A549 treated with DMSO at 1 μM for 4 hours (cell line): ENCODE measurements at places on chromosomes 2 and 18. TPM values are rescaled to one million over a fixed set of nuclear protein-coding genes. Genes with fewer than 3 reads are reported as not detected.

The CIB4 gene
- 0.16 to 0.31 TPM (median 0.26 TPM) in 3 of 5 replicates, not detected in the others for total RNA-seq

The VAMP5 gene
- 0.15 TPM in 1 of 5 replicates, not detected in the others for total RNA-seq

The SNED1 gene
- total RNA-seq = 0.38 to 0.65 TPM (median 0.48 TPM) in 5 replicates

The SERPINB4 gene
- 0.12 to 0.28 TPM (median 0.18 TPM) in 5 replicates for total RNA-seq

The PLCL1 gene
- 0.07 TPM in 1 of 5 replicates, not detected in the others for total RNA-seq

The PKDCC gene
- 24.5 to 32.9 TPM (median 29.4 TPM) in 5 replicates for total RNA-seq

The HRH4 gene
- not detected in 5 replicates for total RNA-seq

The ITGB1BP1 gene
- 162 to 189 TPM (median 165 TPM) in 5 replicates for total RNA-seq

The SAG gene
- total RNA-seq = not detected in 5 replicates

The CELF4 gene
- 0.05 TPM in 1 of 5 replicates, not detected in the others for total RNA-seq

The DAPL1 gene
- total RNA-seq = not detected in 5 replicates

The UGT1A8 gene
- total RNA-seq = 0.08 to 0.26 TPM in 2 of 5 replicates, not detected in the others

The ESPNL gene
- 0.06 to 0.46 TPM (median 0.18 TPM) in 5 replicates for total RNA-seq

The DNAJC5G gene
- not detected in 5 replicates for total RNA-seq

The ELOA2 gene
- not detected in 5 replicates for total RNA-seq

The CHRND gene
- not detected in 5 replicates for total RNA-seq

The CFC1B gene
- not detected in 5 replicates for total RNA-seq

The SLC8A1 gene
- total RNA-seq = 0.45 to 0.71 TPM (median 0.48 TPM) in 5 replicates

The NDC80 gene
- total RNA-seq = 12.7 to 16.5 TPM (median 15.1 TPM) in 5 replicates

The TUBA4B gene
- 0.26 to 0.46 TPM (median 0.31 TPM) in 5 replicates for total RNA-seq

The FBXO36 gene
- total RNA-seq = 1.1 to 2.3 TPM (median 1.4 TPM) in 5 replicates

The HOXD3 gene
- 0.15 to 0.18 TPM (median 0.16 TPM) in 4 of 5 replicates, not detected in the other for total RNA-seq

The LRRTM1 gene
- total RNA-seq = not detected in 5 replicates

The LRP2 gene
- total RNA-seq = 0.01 to 0.21 TPM (median 0.03 TPM) in 4 of 5 replicates, not detected in the other

The FSIP2 gene
- total RNA-seq = not detected in 5 replicates

The CFAP221 gene
- 0.17 to 0.47 TPM (median 0.33 TPM) in 5 replicates for total RNA-seq

The TMEM169 gene
- total RNA-seq = 0.40 to 0.91 TPM (median 0.63 TPM) in 5 replicates
